ENCODE measurements at places on chromosomes 5 and 9.

DNA sequence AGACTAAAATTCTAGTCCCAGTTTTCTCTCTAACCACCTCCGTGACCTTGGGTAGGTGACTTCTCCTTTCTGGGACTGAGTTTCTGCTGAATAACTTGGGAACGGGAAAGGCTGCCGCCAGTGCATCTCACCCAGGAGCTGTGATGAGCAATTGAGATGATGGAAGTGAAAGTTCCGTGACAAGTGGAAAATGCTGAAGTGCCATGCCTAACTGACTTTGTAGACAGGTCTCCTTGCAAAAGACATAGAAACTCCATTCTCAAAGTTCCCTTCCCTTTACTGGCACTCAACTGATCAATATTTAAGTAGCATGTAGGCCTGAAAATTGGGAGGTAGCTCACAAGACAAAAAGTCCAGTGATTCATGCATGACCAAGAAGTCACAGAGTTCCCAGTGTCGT is 6.3 kb upstream of the ADAM19 start:
- no peak for DNase-seq

GRCh38 chr5:164721656-164722055 is 1216.2 kb downstream of the MAT2B start:
- DNase-seq, result no peak

GRCh38 chr9:129626625-129627284 is 792 bp downstream of the NTMT1 start:
- DNase-seq, result no peak

- no peak for DNase-seq
These were observed 25.1 kb downstream of the POLK start for GRCh38 chr5:75536694-75537360.

- DNase-seq, result no peak
These were observed 279.7 kb downstream of the NTRK2 start for GRCh38 chr9:84949258-84949657.

DNA sequence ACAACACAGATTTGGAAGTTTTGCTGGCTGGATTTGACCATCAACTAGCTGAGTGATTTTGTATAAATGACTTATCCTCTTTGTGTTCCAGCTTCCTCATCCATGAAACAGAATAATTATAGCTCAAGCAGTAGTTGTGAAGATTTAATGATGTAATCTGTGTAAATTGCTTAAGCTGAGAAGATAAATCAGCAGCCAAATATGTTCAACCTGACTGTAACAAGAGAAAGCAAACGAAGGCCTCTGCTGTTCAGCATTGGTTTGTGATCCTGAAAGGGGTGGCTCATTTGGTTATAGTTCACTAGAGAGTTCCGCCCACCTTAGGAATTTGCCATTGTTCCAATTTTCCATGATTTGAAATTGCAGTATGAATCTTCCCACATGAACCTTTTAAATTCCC is 75.7 kb upstream of the CCDC112 start:
- DNase-seq, result no peak

GRCh38 chr9:22528485-22528884 is 81.9 kb downstream of the DMRTA1 start:
- no peak for DNase-seq

- no peak for DNase-seq
These were observed 494.9 kb upstream of the MEF2C start for GRCh38 chr5:89377767-89378455.

- DNase-seq, result no peak
These were observed 295.2 kb downstream of the MAST4 start for GRCh38 chr5:66891184-66891925.

DNA sequence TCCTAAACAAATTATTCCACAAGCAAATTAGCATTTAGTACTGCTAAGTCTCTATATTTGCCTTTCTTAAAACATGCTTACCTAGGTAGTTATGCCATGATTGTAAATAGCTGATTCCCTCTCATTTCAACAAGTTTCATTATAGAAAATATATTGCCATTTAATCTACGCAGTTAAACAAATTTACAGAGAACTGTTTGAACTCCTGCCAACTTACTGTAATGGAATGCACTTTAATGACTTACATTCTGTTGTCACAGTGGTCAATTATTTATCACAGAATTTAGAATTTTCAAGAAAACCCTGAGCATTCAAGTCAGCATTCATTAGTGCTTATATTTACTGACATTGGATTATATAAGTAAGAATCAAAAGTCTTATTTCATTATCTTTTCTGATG is 19.6 kb downstream of the SLC38A9 start:
- no peak for DNase-seq

- no peak for DNase-seq
These were observed 3.3 kb upstream of the TMEM141 start for GRCh38 chr9:136787690-136788400.

- DNase-seq, result no peak
These were observed 18.1 kb upstream of the RGMB start for GRCh38 chr5:98755406-98755805.

- no peak for DNase-seq
These were observed 151.7 kb upstream of the RAPGEF1 start for GRCh38 chr9:131891598-131891997.

GRCh38 chr5:160462167-160462566 is 40.5 kb downstream of the PTTG1 start:
- DNase-seq, result no peak

DNA sequence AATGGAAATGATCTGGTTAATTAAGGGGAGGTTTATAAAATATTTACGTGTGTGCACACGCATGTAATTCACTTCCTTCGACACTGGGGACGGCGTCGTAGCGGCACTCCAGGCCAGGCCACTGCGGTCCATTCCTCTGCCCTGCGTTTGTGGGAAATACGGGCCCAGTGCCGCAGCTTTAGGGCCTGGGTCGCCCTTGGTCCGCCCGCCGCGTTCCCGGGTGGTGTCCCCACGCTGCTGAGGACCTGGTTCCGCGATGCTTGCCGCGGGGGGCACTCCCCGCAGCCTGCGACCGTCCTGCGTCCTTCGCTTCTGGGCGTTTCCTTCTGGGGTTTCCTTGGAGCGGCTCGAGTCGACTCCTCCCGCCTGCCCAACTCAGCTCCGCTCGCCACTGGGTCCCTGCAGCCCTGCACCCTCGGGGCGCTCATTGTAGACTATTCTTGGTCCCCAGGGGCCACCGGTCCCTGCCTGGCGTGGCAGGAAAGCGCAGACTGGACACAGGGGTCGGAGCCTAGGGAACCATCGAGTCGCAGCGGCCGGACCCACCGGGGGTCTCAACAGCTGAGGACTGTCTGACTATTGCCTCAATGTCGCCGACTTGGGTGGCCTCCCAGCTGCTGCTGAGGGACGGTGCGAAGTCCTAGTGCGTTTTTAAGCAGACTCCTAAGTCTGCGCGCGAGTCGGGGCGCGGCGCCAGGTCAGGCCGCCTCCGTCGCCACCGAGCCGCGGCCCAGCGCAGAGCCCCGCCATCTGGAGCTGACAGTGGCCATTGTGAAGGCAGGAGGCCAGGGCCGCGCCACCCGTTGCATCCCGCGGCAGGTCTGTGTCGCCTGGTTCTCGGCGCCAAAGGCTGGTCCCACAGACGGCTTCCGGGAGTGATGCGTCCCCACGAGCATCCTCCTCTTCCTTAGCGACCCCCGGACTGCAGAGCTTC is 4.4 kb upstream of the IRX1 start:
- DNase-seq, result no peak

GRCh38 chr5:132381614-132382013 is 12.1 kb downstream of the SLC22A5 start:
- no peak for DNase-seq

- no peak for DNase-seq
These were observed 19.5 kb upstream of the FBXL7 start for GRCh38 chr5:15480436-15480835.

GRCh38 chr9:36985769-36986467 is 48.1 kb downstream of the PAX5 start:
- no peak for DNase-seq

GRCh38 chr9:112860451-112860850 is 30.2 kb downstream of the SLC46A2 start:
- DNase-seq, result no peak

- no peak for DNase-seq
These were observed 47.5 kb downstream of the RAPGEF6 start for GRCh38 chr5:131587541-131587940.

GRCh38 chr5:143775258-143775657 is 36.7 kb upstream of the HMHB1 start:
- DNase-seq, result no peak

GRCh38 chr9:131679261-131680020 is 60.4 kb downstream of the RAPGEF1 start:
- DNase-seq, result no peak

- no peak for DNase-seq
These were observed 1.2 kb upstream of the CAPSL start for GRCh38 chr5:35939639-35940038.

- no peak for DNase-seq
These were observed 27.7 kb upstream of the CTSL start for GRCh38 chr9:87698069-87698809.

DNA sequence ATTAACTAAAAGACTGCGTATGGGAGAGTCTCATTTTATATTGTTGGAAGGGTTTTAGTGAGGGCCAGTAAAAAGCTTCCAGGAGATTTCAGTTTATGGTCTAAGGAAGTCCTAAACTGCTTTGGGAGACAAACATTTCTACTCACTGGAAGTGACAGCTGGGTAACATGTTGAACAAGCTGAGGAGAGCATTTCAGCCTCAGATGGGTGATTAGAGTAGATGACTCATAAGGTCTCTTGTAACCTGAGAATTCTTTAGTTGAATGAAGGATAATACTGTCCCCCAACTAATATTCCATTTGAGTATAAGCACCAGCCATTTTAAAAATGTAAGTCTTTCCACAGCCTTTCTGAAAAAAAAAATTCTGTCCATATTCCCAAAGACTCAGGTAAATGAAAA is 218.0 kb upstream of the C9orf72 start:
- no peak for DNase-seq

GRCh38 chr9:104895572-104895971 is 32.4 kb downstream of the ABCA1 start:
- DNase-seq, result no peak

DNA sequence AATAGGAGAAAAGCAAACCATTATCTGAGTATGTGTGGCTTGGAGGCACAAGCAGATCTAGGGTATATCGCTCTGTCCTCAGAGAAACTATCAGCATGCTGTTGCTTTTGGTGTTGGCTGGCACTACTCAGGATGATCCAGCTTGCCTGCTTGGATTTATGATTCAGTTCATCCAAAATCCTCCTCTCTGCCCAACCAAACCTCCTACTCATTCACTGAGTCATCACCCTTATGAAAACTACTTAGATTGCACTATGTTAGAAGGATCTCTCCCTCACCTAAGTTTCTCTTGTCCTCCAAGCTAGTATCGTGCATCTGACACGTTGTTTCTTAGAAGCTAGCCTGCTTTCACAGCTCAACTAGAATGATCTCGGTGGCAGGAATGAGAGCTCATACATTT is 14.2 kb upstream of the ZBED3 start:
- no peak for DNase-seq

- DNase-seq, result no peak
These were observed 130.6 kb upstream of the ADRA1B start for GRCh38 chr5:159785656-159786055.

GRCh38 chr9:137067860-137068538 is 2.4 kb downstream of the SAPCD2 start:
- peak; percentile 58 for DNase-seq

DNA sequence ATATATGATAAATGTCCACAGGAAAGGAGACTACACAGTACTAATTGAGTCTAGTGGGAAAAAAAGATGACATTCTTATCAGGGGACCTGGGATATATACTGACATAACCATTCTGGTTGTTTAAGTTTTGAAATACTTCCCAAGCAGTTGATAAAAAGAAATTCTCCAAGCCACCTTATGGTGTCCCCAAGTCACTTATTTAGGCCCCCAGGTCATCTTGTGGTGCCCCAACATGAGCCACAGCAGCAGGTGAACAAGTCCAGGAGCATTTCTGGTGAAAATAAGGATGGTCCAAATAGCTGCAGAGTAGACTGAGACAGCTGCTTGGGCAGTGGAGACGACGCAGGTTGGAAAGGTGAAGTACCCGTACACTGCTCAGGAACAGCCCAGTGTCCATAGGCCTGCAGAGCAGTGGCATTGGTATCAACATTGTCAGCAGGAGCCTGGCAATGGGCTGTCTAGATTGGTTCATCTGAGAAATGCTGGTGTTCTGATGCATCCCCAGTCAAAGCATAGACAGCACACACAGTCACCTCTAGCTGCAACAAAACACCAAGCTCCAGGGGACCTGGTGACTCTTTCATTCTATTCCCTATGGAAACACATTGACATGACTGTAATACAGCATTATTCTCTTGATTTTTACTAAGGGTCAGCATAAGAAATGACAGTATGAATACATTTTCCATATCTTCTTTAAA is 430.6 kb downstream of the NR2F1-AS1 start:
- DNase-seq, result no peak

Data from NCI-H1436 treated with DMSO at 0.1 percent for 48 hours (cell line).